ENCODE measurements at places on chromosomes 3 and 15.

- DNase-seq: no peak
Observed at GRCh38 chr15:88014454-88015160, 241.9 kb downstream of the NTRK3 start.

DNA sequence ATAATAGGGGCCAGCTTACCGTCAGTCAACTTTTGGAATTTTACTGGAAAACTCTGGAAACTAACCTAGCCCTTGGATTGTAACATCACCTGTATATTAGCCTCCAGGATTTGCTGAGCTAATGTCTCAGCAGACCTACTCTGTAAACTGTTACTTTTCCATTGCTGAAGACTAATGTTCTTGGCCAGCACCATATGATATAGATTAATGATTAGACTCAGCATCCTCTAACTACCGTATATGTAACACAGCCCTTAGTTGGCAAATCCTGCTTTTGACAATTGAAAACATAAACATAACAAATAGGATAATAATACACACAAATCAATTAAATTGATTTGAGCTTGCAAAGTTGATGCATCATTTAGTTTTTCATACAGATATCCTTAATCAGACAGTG, 26.6 kb upstream of the GBE1 start:
- no peak for DNase-seq

GRCh38 chr3:24952388-24952787, 457.7 kb upstream of the THRB start:
- DNase-seq: no peak

DNA sequence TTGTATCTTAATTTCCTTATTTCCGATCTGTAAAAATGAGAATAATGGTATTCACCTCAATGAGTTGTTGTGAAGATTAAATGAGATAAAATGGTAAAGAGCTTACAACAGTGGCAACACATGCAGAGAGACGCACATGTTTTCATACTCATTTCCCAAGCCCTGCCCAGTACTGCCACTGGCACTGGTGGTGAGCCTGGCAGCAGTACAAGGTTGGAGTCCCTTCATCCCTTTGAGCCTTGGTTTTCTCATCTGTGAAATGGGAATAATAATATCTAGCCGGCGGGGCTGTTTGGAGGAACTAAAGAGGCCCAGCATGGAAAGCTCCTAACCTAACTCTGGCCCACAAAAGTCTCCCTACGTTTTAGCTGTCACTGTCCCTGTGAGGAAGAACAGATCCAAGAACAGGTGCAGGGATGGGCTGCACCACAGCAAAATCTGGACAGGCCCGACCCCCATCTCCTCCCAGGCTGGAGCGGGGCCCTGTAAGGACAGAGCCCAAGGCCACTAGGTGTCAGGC, 866 bp upstream of the CD276 start:
- no peak for DNase-seq

DNA sequence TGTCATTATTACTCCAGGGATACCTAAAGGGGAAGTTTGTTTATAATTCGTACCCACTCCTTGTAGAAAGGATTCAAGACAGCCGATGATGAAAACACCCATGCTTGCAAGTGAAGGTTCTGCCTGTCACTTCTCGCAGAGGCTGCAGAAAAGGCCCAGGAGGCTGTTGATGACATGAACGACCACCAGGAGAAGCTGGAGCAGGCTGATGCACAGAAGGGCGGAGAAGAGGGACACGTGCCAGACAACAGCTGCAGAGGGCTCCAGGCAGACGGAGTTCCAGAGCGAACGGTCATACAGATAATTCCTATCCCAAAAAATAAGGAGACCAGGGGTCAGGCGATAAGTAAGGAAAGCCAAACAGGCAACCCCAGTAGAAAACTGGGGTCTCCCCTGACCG, 5.7 kb upstream of the DYNLT2B start:
- no peak for DNase-seq

- no peak for DNase-seq
Observed at GRCh38 chr15:67832897-67833709, 6.7 kb downstream of the RNU6-1 start.

GRCh38 chr15:78661001-78661400, 20.0 kb upstream of the CHRNB4 start:
- no peak for DNase-seq

DNA sequence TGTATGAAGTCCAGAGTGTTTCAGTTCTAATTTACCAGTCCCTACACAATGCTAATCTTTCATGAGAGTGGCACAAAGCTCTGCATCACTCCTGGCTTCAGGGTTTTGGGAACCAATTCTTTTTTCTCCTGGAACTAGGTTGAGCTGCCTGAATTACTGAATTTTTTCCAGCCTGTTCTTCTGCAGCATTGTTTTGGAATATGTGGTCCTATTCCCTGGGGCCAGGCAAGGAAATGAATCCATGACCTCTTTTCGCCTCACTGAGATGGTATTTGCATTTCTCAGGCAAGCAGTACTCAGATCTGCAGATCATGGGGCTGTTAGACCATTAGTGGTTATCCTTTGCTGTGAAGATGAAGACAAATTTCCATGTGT, 25.6 kb upstream of the GPR171 start:
- no peak for DNase-seq

DNA sequence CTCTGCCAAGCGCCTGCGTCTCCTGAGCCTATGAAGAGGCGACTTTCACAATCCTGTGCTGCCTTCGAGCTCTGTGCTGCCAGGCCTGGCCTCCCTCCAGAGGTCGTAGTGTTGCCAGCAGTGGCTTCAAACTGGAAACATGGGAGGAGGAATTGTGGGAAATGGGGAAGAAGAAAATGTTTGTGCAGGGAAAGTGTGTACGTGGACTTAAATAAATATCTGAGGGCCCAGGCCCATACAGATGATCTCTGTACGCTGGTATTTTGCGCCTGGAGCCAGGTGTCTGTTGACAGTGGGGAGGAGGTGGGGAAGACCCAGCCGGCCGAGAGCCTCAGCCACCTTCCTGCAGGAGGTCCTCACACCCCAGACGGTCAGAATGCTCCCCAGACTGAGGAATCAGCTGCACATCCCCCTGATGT, 44.6 kb downstream of the ZBTB38 start:
- DNase-seq: no peak

DNA sequence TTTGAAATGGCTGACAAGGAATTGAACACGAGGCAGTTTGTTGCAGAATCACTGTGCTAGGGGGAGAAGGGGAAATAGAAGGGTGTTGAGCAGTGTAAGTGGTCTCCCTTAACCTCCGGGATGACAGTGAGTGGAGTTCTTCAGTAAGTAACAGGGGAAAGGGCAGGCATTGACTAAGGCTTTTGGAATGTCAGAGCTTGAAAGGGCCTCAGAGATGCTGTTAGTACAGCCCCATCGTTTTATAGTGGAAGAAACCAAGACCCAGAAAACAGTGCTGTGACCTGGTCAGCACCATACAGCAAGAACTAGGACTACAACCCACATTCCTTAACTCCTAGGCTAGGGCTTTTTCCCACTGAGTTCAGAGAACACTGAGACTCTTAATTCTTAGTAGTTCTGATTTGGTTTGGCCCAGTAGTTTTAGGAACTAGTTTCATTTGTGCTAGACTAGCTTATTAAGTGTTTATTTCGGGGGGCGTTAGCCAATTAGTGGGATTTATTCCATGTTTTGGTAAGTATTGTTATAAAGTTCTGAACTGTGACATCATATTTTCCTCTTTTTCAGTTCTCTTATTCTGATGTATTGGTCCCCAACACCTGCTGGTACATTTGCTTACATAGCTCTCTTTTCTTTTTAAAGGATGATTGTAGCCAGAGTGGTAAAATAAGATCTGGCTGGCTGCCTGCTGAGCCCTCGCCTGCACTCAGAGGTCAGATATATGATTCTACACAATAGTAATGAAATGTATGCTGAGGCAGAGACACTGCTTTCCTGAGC, 34.2 kb downstream of the RAB11A start:
- no peak for DNase-seq

- DNase-seq: no peak
Observed at GRCh38 chr3:79418855-79419621, 348.8 kb downstream of the ROBO1 start.

DNA sequence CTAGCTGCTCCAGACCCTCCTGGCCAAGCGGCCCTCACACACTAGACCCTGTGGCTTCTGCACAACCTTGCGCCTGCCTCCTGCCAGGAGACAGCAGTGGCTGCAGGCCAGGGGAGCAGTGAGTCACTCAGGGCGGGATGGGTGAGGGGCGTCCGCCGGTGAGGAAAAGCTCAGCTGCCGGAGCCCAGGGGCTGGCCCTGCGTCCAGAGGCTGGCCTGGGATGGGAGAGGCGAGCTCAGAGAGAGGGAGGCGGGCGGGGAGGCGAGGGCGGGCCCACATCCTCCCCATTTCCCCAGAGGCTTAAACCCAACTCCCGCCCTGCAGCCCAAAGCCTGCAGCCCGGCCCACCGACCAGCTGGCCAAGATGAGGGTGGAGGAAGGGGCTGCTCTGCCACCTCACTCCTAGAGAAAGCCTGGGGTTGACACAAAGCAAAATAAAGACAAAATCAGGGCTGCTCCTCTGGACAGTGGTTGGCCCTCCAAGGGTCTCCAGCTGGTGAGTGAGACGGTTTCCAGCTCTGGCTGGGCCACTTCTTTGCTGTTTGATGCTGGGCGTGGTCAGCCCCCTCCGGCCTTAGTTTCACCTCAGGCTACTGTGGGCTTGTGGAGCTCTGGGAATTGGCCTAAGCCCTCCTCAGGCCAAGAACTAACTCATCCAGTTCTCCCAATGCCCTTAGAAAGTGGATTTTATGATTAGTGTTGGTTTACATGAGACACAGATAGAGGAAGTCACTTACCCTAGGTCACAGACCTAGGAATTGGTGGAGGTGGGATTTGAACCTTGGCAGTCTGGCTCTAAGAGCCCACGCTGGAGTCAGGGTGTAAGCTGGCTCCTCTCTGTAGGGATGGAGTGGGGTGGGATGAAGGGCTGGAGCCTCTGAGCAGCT, 50.6 kb downstream of the IQSEC1 start:
- DNase-seq: no peak

GRCh38 chr3:71447803-71448202, 135.7 kb downstream of the FOXP1 start:
- no peak for DNase-seq

- DNase-seq: no peak
Observed at GRCh38 chr3:9295007-9295406, 45.6 kb upstream of the SRGAP3 start.

DNA sequence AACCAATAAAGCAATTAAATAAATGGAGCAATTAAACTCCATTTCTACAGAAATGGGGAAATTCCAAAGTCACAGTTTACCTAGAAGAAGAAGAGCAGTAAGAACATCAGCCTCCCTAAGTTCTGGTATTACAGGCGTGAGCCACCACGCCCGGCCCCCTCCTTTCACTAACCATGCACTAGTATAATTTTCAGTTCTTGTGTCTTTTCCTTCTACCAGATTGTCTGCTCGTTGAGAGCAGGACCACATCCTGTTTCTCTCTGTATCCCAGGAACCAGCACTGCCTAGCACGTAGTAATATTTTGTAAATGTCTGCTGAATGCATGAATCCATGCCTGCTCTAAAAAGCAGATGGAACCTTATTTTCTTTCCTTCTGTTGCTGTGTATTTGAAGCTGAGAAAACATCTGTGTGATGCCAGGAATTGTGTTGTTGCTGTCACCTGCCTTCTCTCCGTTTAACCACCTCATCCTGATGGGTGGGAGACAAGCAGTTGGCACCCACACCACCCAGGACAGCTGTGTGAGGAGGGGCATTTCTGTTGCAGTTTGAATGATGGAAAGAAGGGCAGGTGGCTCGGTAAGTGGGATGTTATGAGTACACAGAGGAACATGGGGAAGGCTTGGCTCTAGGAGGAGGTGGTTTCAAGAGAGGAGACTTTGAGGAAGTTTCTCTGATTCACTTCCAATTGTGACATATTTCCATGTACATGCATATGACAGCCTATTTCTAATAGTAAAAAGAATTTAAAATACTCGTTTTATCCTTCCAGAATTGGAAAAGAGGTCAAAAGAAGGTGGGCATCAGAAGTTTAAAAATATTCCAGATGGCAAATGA, 30.1 kb downstream of the PXYLP1 start:
- DNase-seq: no peak
